HCEC 1CT (cell line): ENCODE measurements at places on chromosomes 11 and 22.

DNA sequence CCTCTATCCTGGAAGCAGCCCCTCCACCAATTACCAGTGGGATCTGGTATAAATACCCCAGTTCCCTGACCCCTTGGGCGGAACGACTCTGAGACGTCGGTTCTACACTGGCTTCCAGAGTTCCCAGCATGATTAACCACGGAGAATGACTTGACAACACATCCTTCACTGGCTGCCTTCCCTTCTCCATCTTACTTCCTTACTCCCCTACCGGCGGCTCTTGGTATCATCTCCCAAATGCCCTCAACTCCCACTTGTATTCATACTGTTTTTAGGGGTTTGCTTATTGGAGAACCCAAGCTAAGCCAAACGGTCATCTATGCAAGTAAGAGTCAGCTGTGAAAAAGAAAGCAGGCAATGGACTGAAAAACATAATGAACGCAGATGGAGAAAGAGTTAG, 56.1 kb downstream of the APOL3 start:
- DNase-seq = no peak

DNA sequence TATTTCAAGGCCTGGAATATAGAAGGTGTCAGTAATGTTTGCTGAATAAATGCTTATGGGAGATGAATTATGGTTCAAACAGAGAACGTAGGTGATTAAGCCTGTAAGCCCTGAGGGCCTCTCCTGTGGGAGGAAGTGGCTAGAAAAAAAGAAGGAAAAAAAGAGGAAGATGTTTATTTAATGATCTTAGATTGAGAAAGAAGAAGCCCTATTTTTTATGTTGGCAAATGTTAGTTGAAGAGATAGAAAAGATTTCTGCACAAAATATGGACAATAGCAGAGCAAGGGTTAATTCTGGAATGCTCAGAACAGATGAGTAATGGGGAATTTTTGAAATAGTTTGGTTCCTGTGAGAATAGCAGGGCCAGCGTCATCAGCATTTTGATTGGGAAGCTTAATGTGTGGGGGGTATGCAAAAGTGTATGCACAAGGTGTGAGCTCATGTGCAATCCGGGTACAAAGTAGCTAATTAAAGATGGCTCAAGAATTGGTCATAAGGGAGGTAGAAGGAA, 95.7 kb downstream of the TEAD1 start:
- DNase-seq = peak; percentile 90

DNA sequence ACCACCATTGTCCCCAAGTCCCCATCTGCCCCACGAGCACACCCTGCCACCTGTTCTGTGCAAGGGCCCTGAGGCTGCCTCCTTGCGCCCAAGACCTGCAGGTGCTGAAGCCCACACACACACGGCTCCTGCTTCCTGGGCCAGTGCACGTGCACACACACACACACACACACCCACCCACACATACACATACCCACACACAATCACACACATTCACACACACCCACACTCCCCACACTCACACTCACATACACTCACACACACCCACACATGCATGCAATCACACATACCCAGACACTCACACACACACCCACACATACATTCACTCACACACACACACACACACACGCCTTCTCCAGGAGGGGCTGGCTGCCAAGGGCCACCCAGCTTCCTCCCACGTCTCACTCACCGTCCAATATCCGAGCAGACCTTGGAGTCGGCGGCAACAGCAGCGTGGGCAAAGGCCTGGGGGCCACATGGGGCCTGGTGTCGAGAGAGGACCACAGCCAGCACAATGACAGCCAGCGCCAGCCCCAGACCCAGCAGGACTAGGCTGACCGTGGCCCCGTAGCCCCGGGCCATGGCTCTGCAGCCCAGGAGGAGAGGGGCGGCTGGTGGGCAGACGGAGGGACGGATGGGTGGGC, 616 bp downstream of the GGT5 start:
- peak; percentile 44 for DNase-seq

DNA sequence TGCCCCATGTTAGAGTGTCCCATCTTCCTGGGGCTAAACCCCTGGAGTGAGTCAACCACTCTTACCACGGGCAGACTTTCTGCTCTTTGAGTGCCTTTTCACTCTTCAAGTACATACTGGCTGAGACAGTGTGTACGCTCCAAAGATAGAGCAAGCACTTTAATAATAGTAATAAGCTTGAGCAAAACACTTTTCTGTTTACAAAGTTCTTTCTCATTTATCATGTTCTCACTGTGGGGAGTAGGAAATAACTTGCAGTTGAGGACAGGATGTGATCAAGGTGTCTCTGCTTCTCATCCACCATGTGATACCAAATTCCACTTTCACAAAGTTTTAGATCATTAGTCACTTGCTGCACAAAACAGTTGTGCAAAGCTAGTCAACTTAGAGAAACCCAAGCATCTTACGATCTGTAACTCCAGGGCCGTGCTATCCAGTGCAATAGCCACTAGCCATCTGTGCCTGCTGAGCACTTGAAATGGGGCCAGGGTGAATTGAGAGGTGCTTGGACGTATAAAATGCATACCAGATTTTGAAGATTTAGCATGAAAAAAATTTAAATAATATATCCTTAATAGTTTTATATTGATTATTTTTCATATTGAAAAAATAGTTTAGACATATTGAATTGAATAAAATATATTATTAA, 135.3 kb downstream of the KIF18A start:
- peak; percentile 84 for DNase-seq

DNA sequence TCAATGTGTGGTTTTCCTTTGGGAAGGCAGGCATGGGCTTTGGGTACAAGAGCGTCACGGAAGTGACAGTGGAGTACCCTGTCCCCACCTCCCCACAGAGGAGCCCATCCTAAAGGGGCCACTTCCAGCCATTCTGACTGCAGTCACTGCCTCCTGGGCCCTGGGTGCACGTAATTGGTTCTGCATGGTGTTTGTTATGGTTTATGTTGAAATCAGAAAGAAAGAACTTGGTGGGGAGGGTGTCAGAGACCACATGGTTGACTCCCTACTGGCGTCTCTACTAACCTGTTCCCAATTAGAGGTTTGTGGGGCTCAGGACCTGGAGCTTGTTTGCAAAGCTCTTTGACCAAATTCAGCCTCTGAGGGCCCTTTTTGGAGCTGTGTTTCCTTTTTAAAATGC, 40.8 kb downstream of the RIBC2 start:
- DNase-seq = no peak

GRCh38 chr22:49749227-49749626, 78.4 kb downstream of the BRD1 start:
- DNase-seq = no peak
